ENCODE measurements at places on chromosomes 2 and 18. TPM values are rescaled to one million over a fixed set of nuclear protein-coding genes. Genes with fewer than 3 reads are reported as not detected.

The RSAD2 gene
- 0.75 TPM for total RNA-seq

The PAIP2B gene
- 21.2 TPM for total RNA-seq

GRCh38 chr2:72148003-72148836 lies 558 bp upstream of the CYP26B1 start:
- DNase-seq = peak; percentile 67

The CYRIA gene
- total RNA-seq = 0.86 TPM

- no peak for DNase-seq
These were observed 10.7 kb downstream of the RBM43 start for GRCh38 chr2:151251012-151251411.

GRCh38 chr2:107809835-107810234 lies 16.9 kb upstream of the RGPD4 start:
- DNase-seq = no peak

The NPAS2 gene
- 0.84 TPM for total RNA-seq

The D2HGDH gene
- total RNA-seq = 25.1 TPM

DNA sequence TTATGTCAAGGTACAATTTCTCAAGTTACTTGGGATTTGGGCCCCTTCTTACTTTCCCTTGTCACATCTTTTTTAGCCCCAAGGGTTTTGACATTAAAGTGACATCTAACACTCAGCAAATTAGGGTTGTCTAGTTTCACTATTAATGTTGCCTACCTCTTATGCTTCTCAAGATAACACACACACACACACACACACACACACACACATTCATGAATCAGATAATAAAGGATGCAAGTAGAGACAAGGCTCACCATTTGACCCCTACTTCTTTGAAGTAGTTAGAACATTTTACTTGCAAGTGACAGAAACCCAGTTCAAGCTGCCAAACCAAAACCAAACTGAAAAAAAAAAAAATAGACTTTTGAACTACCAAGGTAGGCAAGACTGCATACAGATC lies 138.8 kb downstream of the TRIB2 start:
- no peak for DNase-seq

DNA sequence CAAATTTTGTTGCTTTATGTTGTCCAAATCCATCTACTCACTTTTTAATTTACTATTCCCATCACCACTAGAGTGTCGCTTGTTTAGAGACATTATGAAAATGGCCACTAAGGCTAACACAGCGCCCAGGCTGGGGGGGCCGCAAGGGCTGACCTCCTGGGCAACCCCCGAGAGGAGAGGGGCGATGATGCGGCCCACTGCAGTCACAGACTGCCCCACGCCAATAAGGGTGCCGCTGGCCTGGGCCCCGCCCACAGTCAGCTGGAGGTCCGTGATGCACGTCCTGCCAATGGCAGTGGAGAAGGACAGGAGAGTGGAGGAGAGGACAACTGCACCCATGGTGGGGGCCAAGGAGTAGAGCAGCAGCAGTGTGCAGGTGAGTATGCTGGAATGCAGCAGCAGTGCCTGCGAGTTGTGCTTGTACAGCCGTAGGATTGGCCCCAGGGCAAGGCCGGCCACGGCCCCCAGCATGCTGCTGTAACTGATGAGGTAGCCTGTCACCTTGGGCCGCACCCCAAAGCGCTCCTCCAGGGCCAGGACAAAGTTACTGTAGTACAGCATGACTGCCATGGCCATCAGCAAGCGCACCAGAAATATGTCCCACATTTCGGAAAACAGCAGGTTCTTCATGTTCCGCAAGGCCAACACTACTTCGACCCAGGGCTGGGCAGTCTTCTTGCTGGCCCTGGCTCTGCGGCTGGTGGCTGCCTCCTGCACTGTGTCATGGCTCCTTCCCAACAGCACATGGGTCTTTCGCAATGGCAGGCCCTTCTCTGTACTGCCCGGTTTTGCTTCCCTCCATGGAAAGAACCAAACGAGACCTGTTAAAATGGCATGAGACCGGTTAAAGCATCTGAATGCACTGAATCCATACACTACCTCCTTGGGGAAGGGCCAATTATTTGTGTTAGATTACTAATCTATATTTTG lies 43.2 kb upstream of the TMEM182 start:
- no peak for DNase-seq

The ALPP gene
- not detected for total RNA-seq

DNA sequence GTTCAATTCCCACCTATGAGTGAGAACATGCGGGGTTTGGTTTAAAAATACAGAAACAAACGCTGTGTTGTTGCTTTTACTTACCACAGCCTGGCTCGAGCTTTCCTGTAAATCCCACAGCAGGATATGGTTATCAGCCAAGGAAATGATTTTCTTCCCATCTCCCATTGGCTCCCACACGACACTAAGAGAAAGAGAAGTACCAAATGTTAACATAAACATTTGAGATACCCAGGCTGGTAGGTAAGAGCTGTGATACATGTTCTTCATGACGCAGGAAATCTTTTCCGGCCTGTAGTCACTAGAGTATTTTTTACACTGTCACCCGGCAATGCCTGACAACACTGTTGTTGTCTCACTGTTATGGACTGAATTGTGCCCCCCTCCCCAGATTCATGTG lies 163.6 kb downstream of the EIPR1 start:
- peak; percentile 17 for DNase-seq

The IL36G gene
- not detected for total RNA-seq

The ERFE gene
- total RNA-seq = 0.50 TPM

- DNase-seq = no peak
These were observed 49.9 kb downstream of the RAB27B start for GRCh38 chr18:54878159-54878622.

The MEIS1 gene
- 2.8 TPM for total RNA-seq

GRCh38 chr18:45221363-45221762 lies 393.9 kb upstream of the SLC14A2 start:
- no peak for DNase-seq

GRCh38 chr2:168340931-168341330 lies 93.5 kb upstream of the STK39 start:
- DNase-seq = no peak

- DNase-seq = peak; percentile 57
These were observed 113.1 kb upstream of the RAB12 start for GRCh38 chr18:8496186-8496585.

The NT5C1B gene
- total RNA-seq = not detected

The MERTK gene
- 36.6 TPM for total RNA-seq

DNA sequence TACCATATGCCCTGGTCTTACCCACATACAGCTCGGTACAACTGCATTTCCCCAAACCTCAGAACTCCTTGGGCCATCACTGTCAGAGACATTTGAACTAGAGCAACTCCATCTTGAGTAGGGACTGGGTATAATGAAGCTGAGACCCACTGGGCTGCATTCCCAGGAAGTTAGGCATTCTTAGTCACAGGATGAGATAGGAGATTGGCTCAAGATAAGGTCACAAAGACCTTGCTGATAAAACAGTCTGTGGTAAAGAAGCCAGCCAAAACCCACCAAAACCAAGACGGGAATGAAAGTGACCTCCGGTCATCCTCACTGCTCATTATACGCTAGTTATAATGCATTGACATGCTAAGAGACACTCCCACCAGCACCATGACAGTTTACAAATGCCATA lies 131.3 kb downstream of the PIK3C3 start:
- peak; percentile 64 for DNase-seq

DNA sequence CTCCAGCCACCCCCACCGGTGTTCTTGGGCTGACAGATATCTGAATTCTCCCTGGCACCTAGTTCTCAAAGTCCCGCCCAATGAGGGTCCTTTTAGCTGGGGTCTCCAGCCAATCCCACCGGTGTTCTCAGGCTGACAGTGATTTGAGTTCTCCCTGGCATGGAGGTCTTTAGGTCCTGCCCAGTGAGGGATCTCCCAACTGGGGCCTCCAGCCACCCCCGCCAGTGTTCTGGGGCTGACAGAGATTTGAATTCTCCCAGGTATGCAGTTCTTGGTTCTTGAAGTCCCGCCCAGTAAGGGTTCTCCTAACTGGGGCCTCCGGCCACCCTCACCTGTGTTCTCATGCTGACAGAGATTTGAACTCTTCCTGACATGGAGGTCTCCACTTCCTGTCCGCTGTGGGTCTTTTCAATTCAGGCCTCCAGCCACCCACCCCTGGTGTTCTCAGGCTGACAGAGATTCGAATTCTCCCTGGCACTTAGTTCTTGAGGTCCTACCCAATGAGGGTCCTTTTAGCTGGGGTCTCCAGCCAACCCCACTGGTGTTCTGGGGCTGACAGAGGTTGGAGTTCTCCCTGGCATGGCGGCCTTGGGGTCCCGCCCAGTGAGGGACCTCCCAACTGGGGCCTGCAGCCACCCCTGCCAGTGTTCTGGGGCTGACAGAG lies 154.6 kb downstream of the ANKRD36 start:
- peak; percentile 41 for DNase-seq

- no peak for DNase-seq
These were observed 230.1 kb downstream of the GPD2 start for GRCh38 chr2:156666130-156666785.

DNA sequence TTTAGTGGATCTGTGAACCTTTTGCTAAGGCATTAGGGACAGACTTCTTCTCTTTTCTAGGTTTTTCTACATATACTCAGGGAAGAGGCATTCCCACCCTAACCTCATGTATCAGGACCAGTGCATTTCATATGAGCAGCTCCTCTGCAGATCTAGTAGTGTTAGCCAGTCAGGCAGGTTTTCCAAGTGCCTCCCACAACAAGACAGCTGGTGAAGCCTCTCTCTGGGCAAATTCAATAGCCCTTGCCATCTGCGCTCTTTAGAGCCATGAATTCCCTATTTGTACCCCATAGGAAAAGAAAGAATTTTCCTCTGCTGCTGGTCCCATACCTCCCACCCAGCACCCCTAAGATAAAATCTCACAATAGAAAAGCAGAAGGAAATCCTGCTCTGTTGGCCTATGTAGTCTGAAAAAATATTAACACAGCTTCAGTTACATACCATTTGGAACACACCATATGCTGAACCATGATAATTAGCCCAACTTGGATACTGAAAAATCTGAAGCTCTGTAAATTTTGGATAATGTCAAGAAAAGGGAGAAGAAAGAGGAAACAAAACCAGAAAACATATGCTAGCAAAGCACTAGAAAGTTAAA lies 1354.6 kb upstream of the NRXN1 start:
- no peak for DNase-seq

GRCh38 chr2:160576054-160576499 lies 82.5 kb upstream of the RBMS1 start:
- no peak for DNase-seq

- DNase-seq = no peak
These were observed 123.6 kb downstream of the TWIST2 start for GRCh38 chr2:238971318-238972145.

The PJVK gene
- 5.5 TPM for total RNA-seq

- DNase-seq = no peak
These were observed 59.0 kb downstream of the SEPTIN10 start for GRCh38 chr2:109554758-109555157.

DNA sequence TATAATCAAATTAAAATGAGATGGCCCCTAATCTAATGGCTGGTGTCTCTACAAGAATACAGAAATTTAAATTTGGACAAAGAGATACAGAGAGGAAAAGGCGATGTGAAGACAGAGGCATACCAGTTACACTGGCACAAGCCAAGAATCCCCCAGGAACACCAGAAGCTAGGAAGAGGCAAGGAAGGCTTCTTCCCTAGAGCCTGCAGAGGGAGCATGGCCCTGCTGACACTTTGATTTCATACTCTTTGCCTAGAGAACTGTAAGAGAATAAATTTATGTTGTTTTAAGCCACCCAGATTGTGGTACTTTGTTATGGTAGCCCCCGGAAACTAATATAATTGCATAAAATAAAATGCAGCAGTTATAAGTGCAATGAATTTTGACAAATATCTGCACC lies 671.4 kb downstream of the MBD2 start:
- DNase-seq = no peak

DNA sequence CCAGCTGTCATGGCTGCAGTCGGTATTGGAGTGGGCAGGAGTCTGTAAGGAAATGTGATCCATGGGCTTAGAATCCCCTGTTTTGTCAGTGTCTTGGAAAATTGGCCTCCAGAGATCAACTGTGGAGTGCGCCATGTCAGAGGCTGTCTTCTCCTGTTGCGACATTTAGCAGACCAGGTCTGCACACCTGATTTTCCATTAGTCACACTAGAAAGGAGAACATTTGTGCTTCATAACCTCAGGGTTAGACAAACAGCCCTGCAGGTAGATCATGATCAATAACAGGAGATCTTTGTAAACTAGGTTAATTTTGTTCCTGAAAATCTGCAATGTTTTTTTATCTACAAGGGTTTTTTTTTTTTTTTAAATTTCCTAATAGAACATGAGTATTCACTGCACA lies 28.0 kb downstream of the LDLRAD4 start:
- DNase-seq = no peak

DNA sequence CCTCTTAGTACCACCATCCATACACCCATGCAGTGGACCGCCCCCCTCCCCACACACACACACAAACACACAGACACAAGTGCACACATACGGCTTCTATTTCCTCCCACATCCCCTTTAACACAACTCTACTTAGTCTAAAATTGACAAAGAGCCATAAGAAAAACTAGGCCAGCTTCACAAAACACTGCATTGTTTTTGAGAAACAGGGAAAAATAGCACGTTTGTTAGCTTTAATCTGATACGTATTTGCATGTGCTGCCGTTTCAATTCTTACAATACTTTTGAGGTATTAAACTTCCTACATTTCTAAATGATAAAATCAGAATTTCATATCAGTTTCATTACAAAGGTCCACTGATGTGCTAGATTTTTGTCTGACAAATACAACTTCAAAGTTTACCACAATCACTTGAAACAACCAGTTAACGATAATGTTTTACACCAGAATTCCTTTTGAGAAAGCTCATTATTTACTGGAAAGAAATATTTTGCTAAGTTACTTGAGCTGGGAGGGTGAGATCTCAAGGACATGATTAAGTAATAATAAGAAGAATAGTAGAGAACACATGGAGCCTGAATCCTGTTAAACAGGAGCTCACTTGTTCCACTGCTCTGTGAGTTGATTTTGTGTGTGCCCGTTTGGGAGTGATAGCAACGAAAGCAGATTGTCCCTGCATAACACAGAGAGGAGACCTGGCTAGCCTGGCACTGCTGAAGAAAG lies 74.5 kb downstream of the MOGAT1 start:
- DNase-seq = no peak

DNA sequence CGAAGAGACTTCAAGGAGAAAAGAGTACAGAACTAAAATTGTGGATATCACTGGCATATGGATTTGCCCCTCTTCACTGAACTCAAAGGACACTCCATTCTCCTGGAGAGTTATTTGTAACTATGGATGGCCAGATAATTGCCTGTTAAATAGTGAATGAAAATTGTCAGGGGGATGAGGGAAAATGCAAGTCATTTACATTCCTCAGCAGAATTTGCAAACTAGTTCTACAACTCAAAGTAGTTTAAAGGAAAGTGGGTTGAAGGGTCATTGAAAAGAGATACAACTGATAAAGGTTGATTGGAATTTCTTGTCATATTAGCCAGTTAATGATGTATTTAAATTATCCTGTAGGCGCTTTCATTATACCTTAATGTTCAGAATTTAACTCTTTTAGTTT lies 266.5 kb upstream of the SPOPL start:
- DNase-seq = no peak

DNA sequence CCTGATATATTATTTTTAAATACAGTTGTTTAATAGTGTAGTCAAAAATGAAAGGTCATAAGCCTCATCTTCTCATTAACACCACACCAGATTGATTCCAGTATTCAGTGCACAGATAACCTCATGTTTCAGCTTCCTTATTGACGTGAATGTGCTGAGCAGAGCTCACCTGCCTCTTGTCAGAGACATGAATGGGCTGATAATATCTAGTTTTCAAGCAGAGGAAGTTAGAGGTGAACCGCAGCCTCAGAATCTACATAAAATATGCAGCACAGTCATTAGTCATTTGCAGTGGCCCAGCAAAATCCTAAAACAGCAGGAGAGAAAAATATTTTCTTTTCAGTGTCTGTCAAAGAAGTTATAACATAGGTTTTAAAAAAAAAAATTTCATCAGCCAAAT lies 216.2 kb downstream of the GBX2 start:
- no peak for DNase-seq
